ENCODE measurements at places on chromosomes 6 and 20. TPM values are rescaled to one million over a fixed set of nuclear protein-coding genes. Genes with fewer than 3 reads are reported as not detected.
A peak's percentile ranks its signal among the peaks of the same experiment; 100 is the strongest.

- no peak overlapping the region for H3K27ac ChIP-seq
- peaks cover 6% of the 10 kb centered on the region for H3K4me1 ChIP-seq
- no peak overlapping the region for H3K4me3 ChIP-seq
- H3K27me3 ChIP-seq, result no peaks in the 10 kb centered on the region
Measured at GRCh38 chr6:155939253-155939652, 483.6 kb upstream of the NOX3 start.

DNA sequence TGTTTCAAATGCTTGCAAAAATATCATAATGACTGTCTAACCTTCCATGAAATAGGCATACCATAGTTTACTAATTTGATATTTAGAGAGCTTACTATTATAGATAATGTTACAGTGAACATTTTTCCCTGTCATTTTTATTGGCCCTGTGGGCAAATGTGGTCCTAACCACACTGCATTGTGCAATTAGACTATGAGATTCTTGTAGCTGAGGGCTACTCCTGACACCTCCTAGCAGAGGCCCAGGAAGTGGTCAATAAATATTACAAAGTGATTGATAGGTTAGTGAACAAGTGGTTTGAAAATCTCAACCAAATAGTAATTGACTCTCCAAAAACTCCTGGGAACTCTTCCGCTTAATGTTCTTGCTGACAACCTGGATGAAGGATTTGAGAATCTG, 160.5 kb upstream of the KCNG1 start:
- H3K4me3 ChIP-seq, result no peak overlapping the region
- peaks cover 5% of the 10 kb centered on the region for H3K27me3 ChIP-seq
- H3K4me1 ChIP-seq, result peaks cover 17% of the 10 kb centered on the region
- H3K36me3 ChIP-seq, result no peaks in the 10 kb centered on the region
- no peak overlapping the region for H3K27ac ChIP-seq

- H3K27me3 ChIP-seq, result peaks cover 36% of the 10 kb centered on the region
- H3K36me3 ChIP-seq, result no peaks in the 10 kb centered on the region
- no peak overlapping the region for H3K27ac ChIP-seq
- no peak overlapping the region for H3K4me3 ChIP-seq
- DNase-seq, result no peak
- H3K4me1 ChIP-seq, result no peaks in the 10 kb centered on the region
Measured at GRCh38 chr20:62589150-62589498, 53.2 kb upstream of the SLCO4A1 start.

GRCh38 chr20:7692478-7692877, 247.8 kb downstream of the HAO1 start:
- no peaks in the 10 kb centered on the region for H3K36me3 ChIP-seq
- no peak overlapping the region for H3K4me3 ChIP-seq
- H3K27me3 ChIP-seq, result peaks cover 3% of the 10 kb centered on the region
- peaks cover 8% of the 10 kb centered on the region for H3K4me1 ChIP-seq

DNA sequence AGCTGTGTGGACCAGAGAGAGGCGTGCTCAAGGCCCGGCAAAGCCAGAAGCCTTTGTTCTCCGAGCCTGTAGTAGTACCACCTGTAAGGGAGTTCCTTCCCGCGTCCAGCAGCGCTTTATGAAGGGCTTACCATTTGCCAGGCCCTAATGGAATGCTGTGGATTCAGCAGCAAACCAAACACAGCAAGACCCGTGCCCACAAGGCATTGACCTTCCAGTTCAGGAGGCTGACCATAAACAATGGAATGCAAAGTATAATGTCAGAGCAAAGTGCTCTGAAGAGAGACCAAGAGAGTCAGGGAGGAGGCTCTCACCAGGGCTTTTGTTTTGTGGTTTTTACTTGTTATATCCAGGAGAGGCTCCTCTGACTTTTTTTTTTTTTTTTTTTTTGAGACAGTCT, 209.8 kb downstream of the ZMYND8 start:
- H3K27me3 ChIP-seq, result no peaks in the 10 kb centered on the region
- no peak overlapping the region for H3K27ac ChIP-seq
- H3K36me3 ChIP-seq, result no peaks in the 10 kb centered on the region
- DNase-seq, result no peak
- H3K4me1 ChIP-seq, result peaks cover 12% of the 10 kb centered on the region
- no peak overlapping the region for H3K4me3 ChIP-seq

DNA sequence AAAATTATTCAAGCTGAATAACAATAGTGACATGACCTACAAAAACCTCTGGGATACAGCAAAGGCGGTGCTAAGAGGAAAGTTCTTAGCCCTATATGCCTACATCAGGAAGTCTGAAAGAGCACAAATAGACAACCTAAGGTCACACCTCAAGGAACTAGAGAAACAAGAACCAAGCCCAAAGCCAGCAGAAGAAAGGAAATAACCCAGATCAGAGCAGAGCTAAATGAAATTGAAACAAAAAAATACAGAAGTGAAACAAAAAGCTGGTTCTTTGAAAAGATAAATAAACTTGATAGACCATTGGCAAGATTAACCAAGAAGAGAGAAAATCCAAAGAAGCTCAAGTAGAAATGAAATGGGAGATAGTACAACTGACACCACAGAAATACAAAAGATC, 47.6 kb upstream of the NOTCH4 start:
- no peak overlapping the region for H3K4me3 ChIP-seq
- H3K27me3 ChIP-seq, result no peaks in the 10 kb centered on the region
- peaks cover 31% of the 10 kb centered on the region for H3K36me3 ChIP-seq

GRCh38 chr20:10171864-10172751, 46.5 kb upstream of the SNAP25 start:
- H3K27ac ChIP-seq, result no peak overlapping the region
- peaks cover 73% of the 10 kb centered on the region for H3K27me3 ChIP-seq
- H3K4me3 ChIP-seq, result peak overlapping the region; percentile 82
- DNase-seq, result no peak
- H3K4me1 ChIP-seq, result peaks cover 7% of the 10 kb centered on the region

GRCh38 chr6:133286765-133287164, 45.6 kb downstream of the EYA4 start:
- DNase-seq, result no peak
- no peak overlapping the region for H3K27ac ChIP-seq
- H3K27me3 ChIP-seq, result no peaks in the 10 kb centered on the region
- peaks cover 19% of the 10 kb centered on the region for H3K4me1 ChIP-seq
- H3K4me3 ChIP-seq, result no peak overlapping the region

GRCh38 chr20:11260611-11261010, 586.8 kb upstream of the JAG1 start:
- H3K4me3 ChIP-seq, result no peak overlapping the region
- no peak for DNase-seq
- no peaks in the 10 kb centered on the region for H3K27me3 ChIP-seq
- H3K36me3 ChIP-seq, result peaks cover under 1% of the 10 kb centered on the region
- H3K27ac ChIP-seq, result no peak overlapping the region

- H3K27me3 ChIP-seq, result peaks cover 82% of the 10 kb centered on the region
- no peaks in the 10 kb centered on the region for H3K36me3 ChIP-seq
- H3K4me3 ChIP-seq, result peak overlapping the region; percentile 86
- peak overlapping the region; percentile 86 for H3K27ac ChIP-seq
- DNase-seq, result peak; percentile 41
Measured at GRCh38 chr6:68633972-68634725, 933 bp upstream of the ADGRB3 start.

DNA sequence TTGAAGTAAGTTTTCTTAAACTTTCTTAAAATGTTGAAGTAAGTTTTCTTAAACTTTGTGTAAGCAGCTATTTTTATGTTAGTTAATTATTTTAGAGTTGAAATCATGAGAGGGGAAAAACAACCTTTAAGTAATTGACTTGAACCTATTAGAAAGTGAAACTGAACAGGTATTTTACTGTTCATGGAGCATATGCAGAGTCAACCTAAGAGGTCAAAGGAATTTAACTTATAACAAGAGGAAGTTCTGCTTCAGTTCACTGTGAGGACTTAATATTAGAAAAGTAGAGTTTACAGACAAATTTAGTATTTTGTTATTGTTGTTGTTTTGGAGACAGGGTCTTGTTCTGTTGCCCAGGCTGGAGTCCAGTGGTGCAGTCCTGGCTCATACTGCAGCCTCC, 38.0 kb downstream of the CDYL start:
- peaks cover 3% of the 10 kb centered on the region for H3K4me1 ChIP-seq
- no peak for DNase-seq
- no peaks in the 10 kb centered on the region for H3K27me3 ChIP-seq
- H3K36me3 ChIP-seq, result peaks cover 8% of the 10 kb centered on the region
- no peak overlapping the region for H3K27ac ChIP-seq

DNA sequence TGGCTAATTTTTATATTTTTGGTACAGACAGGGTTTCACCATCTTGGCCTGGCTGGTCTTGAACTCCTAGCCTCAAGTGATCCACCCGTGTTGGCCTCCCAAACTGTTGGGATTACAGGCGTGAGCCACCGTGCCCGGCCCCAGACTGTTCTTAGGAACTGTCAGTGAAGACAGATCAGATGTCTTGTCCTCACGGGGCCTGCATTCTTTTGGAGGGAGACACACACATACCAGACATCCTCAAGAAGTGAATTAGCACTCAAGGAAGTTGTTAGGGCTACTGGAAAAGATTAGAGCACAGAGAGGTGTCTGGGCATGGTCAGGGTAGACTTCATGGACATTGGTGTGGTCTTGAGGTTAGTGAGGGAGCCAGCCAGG, 10.3 kb upstream of the LPIN3 start:
- peaks cover 10% of the 10 kb centered on the region for H3K4me1 ChIP-seq
- no peak overlapping the region for H3K27ac ChIP-seq
- DNase-seq, result no peak
- H3K4me3 ChIP-seq, result no peak overlapping the region
- no peaks in the 10 kb centered on the region for H3K36me3 ChIP-seq
- no peaks in the 10 kb centered on the region for H3K27me3 ChIP-seq

DNA sequence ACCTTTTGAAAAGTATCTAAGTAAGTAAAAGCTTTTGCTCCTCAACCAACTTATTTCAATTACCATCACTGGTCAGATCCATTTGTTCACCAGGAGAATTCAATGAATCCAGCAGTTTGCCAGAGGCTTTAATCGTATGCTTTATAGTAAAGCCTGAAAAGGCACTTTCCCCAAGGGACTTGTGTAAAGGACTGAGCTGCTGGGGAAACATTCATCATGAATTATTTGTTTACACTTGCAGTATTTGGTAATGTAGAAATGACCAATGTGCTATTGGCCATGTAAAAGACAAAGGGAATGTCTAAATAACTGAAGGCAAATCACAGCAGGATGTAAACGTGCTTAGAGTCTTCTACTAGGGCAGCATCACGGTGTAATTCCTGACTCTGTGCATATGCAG, 471.4 kb downstream of the ADGRB3 start:
- DNase-seq, result no peak
- H3K4me3 ChIP-seq, result no peak overlapping the region
- H3K27ac ChIP-seq, result no peak overlapping the region
- no peaks in the 10 kb centered on the region for H3K4me1 ChIP-seq
- no peaks in the 10 kb centered on the region for H3K36me3 ChIP-seq

GRCh38 chr20:3390759-3391425, 16.6 kb downstream of the DNAAF9 start:
- H3K27ac ChIP-seq, result no peak overlapping the region
- no peaks in the 10 kb centered on the region for H3K27me3 ChIP-seq
- H3K36me3 ChIP-seq, result peaks cover 13% of the 10 kb centered on the region
- no peak for DNase-seq

GRCh38 chr6:27049863-27050781, 197.4 kb upstream of the PRSS16 start:
- no peak for DNase-seq
- H3K36me3 ChIP-seq, result no peaks in the 10 kb centered on the region
- peaks cover 7% of the 10 kb centered on the region for H3K4me1 ChIP-seq
- H3K27ac ChIP-seq, result no peak overlapping the region
- H3K4me3 ChIP-seq, result no peak overlapping the region

- peaks cover 9% of the 10 kb centered on the region for H3K4me1 ChIP-seq
- no peaks in the 10 kb centered on the region for H3K36me3 ChIP-seq
- no peak overlapping the region for H3K27ac ChIP-seq
- no peak for DNase-seq
- peaks cover 16% of the 10 kb centered on the region for H3K27me3 ChIP-seq
Measured at GRCh38 chr20:4516876-4517275, 204.8 kb upstream of the PRND start.

DNA sequence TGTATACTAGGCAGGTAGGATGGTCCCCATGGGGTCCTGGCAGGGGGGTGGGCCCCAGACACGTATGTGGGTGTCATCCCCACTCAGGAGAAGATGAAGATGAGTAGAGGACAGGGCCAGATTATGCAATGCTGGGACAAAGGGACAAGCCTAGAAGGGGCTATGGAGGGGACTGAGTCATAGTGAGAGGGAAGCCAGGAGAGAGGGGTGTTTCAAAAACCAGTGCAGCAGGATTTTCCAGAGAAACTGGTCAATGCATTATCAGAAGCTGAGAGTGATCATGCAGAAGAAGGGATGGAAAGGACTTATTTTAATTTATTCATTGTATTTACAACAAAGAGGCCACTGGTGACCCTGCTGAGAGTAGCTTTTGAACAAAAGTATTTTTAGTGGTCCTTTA, 74.0 kb downstream of the PPP1R3G start:
- no peak overlapping the region for H3K27ac ChIP-seq
- H3K4me3 ChIP-seq, result no peak overlapping the region
- no peak for DNase-seq
- no peaks in the 10 kb centered on the region for H3K27me3 ChIP-seq
- H3K36me3 ChIP-seq, result no peaks in the 10 kb centered on the region
- H3K4me1 ChIP-seq, result peaks cover 36% of the 10 kb centered on the region

GRCh38 chr6:23002044-23002619, 432.8 kb downstream of the HDGFL1 start:
- H3K36me3 ChIP-seq, result peaks cover 8% of the 10 kb centered on the region
- DNase-seq, result no peak
- H3K4me3 ChIP-seq, result no peak overlapping the region
- H3K27ac ChIP-seq, result no peak overlapping the region

The SERAC1 gene
- total RNA-seq, result 9.8 TPM

The DEFB115 gene
- total RNA-seq, result not detected

The SOBP gene
- 7.6 TPM for total RNA-seq

The CARMIL1 gene
- 14.2 TPM for total RNA-seq

The PHACTR1 gene
- 2.0 TPM for total RNA-seq

All from mesothelial cell of epicardium (in vitro differentiated cells).